Renal cortical epithelial cell (primary cell): ENCODE measurements at places on chromosomes 13 and 19. TPM values are rescaled to one million over a fixed set of nuclear protein-coding genes. Genes with fewer than 3 reads are reported as not detected.

Gene MPV17L2
- 12.3 and 57.1 TPM in 2 replicates for total RNA-seq

Gene SLC10A2
- not detected in 2 replicates for total RNA-seq

Gene TRMT1
- 30.0 and 32.8 TPM in 2 replicates for total RNA-seq

Gene PLPPR3
- total RNA-seq = 0.50 and 0.87 TPM in 2 replicates

Gene TECR
- total RNA-seq = 33.4 and 35.6 TPM in 2 replicates

Gene KRTDAP
- not detected in 2 replicates for total RNA-seq

Gene MTMR6
- 25.3 and 43.9 TPM in 2 replicates for total RNA-seq

Gene ZNF414
- total RNA-seq = 3.5 and 10.6 TPM in 2 replicates

Gene RXFP2
- not detected in 2 replicates for total RNA-seq

Gene FXYD1
- total RNA-seq = not detected in 2 replicates

Gene FREM2
- 2.4 and 3.6 TPM in 2 replicates for total RNA-seq

Gene FNDC3A
- 58.0 and 87.5 TPM in 2 replicates for total RNA-seq

Gene CD79A
- 0.10 TPM in 1 of 2 replicates, not detected in the other for total RNA-seq

Gene VSTM2B
- total RNA-seq = not detected in 2 replicates

Gene ZNF419
- 6.3 and 10.2 TPM in 2 replicates for total RNA-seq

Gene ANGPTL4
- total RNA-seq = 17.2 and 34.9 TPM in 2 replicates

Gene NLRP7
- not detected in 2 replicates for total RNA-seq

Gene ERCC1
- 41.9 and 54.7 TPM in 2 replicates for total RNA-seq

Gene ERICH6B
- not detected in 2 replicates for total RNA-seq

Gene MLNR
- not detected in 2 replicates for total RNA-seq

Gene SLC7A9
- total RNA-seq = 0.15 and 2.8 TPM in 2 replicates

Gene GPR12
- total RNA-seq = not detected in 2 replicates

Gene RNF113B
- not detected in 2 replicates for total RNA-seq

Gene HCST
- not detected in 2 replicates for total RNA-seq

Gene PODNL1
- 0.17 and 0.89 TPM in 2 replicates for total RNA-seq

Gene ZNF528
- total RNA-seq = 19.1 and 28.2 TPM in 2 replicates

Gene ZNF808
- 16.8 and 62.0 TPM in 2 replicates for total RNA-seq

Gene SOX21
- not detected in 2 replicates for total RNA-seq

Gene LMTK3
- total RNA-seq = 1.1 and 1.2 TPM in 2 replicates

Gene SYNGR4
- total RNA-seq = not detected in 2 replicates

Gene OR4F17
- total RNA-seq = not detected in 2 replicates

Gene C13orf42
- total RNA-seq = not detected in 2 replicates

Gene C5AR2
- total RNA-seq = 0.30 TPM in 1 of 2 replicates, not detected in the other

Gene TMPRSS9
- 0.05 TPM in 1 of 2 replicates, not detected in the other for total RNA-seq

Gene ALOX5AP
- total RNA-seq = 0.85 and 5.6 TPM in 2 replicates

Gene CYP4F8
- not detected in 2 replicates for total RNA-seq

Gene SSBP4
- 40.5 and 49.3 TPM in 2 replicates for total RNA-seq

Gene BEST2
- not detected in 2 replicates for total RNA-seq

Gene OVOL3
- total RNA-seq = not detected in 2 replicates

Gene TEX26
- total RNA-seq = not detected in 2 replicates

Gene HSD11B1L
- 9.4 and 22.2 TPM in 2 replicates for total RNA-seq

Gene CTXN1
- total RNA-seq = 18.6 and 41.4 TPM in 2 replicates

Gene ZNF626
- 21.4 and 22.5 TPM in 2 replicates for total RNA-seq
